ENCODE measurements at places on chromosomes 5 and 9. TPM values are rescaled to one million over a fixed set of nuclear protein-coding genes. Genes with fewer than 3 reads are reported as not detected.

GRCh38 chr9:20506099-20506900 is 116.0 kb downstream of the MLLT3 start:
- no peak overlapping the region for H3K4me3 ChIP-seq
- peaks cover 7% of the 10 kb centered on the region for H3K4me1 ChIP-seq
- DNase-seq = no peak
- no peak overlapping the region for H3K27ac ChIP-seq
- no peaks in the 10 kb centered on the region for H3K27me3 ChIP-seq
- no peaks in the 10 kb centered on the region for H3K36me3 ChIP-seq

- no peaks in the 10 kb centered on the region for H3K36me3 ChIP-seq
- no peaks in the 10 kb centered on the region for H3K4me1 ChIP-seq
- no peak overlapping the region for H3K27ac ChIP-seq
- H3K4me3 ChIP-seq = no peak overlapping the region
These were observed 103.6 kb upstream of the IER5L start for GRCh38 chr9:129281506-129282145.

The CERCAM gene
- total RNA-seq = 1.9 TPM

DNA sequence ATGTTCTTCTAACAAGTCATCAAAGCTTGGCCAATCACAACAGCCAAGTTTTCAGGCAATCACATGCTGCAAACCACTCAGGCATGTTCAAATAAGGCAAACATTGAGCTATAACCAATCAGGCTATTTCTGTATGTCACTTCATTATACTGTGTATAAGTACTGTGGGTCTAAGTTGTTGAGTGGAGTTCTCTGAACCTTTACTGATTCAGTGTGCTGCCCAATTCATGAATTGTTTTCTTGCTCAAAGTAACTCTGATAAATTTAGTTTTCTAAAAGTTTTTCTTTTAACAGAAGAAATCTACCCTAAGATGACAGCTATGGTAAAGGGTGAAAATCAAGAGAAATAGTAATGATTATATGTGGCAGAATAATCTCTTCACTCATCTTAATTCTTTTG is 805.4 kb upstream of the NUDT12 start:
- no peaks in the 10 kb centered on the region for H3K27me3 ChIP-seq
- DNase-seq = no peak
- H3K4me3 ChIP-seq = no peak overlapping the region
- no peaks in the 10 kb centered on the region for H3K4me1 ChIP-seq
- no peak overlapping the region for H3K27ac ChIP-seq
- H3K36me3 ChIP-seq = no peaks in the 10 kb centered on the region

GRCh38 chr9:123564652-123565051 is 208.7 kb downstream of the CRB2 start:
- DNase-seq = no peak
- no peaks in the 10 kb centered on the region for H3K4me1 ChIP-seq
- H3K27ac ChIP-seq = no peak overlapping the region

The PIP5K1B gene
- 1.1 TPM for total RNA-seq

DNA sequence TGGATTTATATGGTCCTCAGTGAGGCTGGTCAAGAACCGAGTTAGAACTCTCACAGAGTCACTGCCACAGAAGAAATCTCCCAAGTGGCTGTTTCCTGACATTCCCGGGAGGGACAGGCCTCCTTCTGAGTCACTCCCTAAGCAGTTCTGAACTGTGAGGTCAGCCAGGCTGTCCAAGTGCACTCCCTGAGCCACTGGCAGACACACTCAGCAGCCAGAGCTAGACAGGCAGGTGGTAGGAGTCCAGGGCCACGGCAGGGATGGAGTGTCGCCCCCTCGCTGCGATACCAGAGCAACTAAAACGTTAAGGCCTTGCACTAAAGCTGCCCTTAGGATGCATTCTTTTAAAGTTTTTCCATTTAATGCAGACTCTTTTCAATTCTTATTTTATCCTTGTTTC is 3.4 kb downstream of the IL4 start:
- peaks cover 11% of the 10 kb centered on the region for H3K4me1 ChIP-seq
- H3K36me3 ChIP-seq = no peaks in the 10 kb centered on the region
- H3K4me3 ChIP-seq = no peak overlapping the region
- no peaks in the 10 kb centered on the region for H3K27me3 ChIP-seq

The ABO gene
- 0.06 TPM for total RNA-seq

DNA sequence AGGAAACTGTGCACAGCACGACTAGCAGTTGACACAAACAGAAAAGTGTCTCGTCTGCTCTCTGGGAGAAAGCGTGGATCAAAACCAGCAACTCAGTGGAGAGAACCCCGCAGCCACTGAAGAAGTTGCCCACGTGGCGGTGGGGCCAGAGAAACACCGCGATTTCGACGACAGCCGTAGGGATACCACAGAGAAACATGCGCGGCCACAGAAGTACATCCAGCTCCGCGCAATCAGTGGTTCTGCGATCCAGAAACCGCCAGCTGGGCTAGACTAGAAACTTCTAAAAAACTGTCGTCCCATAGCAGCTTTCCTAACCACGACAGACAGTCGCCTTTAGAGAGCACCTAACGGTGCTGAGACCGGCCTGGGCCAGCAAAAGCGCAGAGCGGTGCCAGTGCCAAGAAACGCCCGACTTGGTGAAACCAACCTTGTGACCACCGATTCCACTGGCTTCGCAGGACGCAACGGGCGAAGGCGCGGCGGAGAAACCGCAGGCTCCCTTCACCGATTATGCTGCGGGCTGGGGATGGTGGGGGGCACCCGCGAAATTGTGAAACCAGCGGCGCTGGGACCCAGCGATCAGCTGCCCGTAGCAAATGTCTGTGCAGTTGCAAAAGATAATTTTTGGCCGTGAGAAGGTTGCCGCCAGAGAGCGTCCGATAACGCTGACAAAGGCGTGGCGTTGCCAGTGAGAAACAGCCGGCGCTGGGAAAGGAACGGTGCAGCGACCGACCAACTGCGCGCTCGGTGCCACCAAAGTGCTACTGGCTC is 2.7 kb upstream of the ANXA2R start:
- no peaks in the 10 kb centered on the region for H3K36me3 ChIP-seq
- DNase-seq = peak; percentile 50
- peaks cover 8% of the 10 kb centered on the region for H3K4me1 ChIP-seq
- peak overlapping the region; percentile 82 for H3K4me3 ChIP-seq

The SETX gene
- total RNA-seq = 63.9 TPM

DNA sequence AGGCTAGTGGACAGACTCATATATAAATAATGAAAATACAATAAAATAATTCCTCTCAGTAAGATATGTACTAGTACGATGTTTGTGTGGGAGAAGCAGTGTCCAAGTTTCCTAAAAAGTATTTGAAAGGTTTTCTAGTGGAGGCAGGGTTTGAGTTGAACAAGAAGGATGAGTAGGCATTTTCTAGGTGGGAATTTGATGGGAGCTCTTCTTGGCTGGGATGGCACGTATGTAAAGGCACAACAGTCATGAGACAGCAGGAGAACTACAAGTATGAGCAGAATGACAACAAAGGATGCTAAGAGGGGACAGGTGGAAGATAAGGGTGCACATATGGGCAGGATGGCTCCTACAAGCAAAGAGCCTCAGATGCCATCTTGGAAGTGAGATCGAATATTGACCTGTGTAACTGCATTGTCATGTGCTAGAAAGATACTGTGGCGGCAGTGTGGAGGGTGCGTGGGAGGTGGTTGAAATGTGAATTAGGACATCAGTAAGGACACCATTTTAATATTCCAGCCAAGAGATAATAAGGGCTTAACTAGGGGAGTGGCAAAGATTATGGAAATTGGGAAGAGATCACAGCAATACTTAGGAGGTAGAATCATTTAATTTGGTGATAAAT is 135.8 kb downstream of the RPS23 start:
- no peaks in the 10 kb centered on the region for H3K27me3 ChIP-seq
- peaks cover 11% of the 10 kb centered on the region for H3K36me3 ChIP-seq
- no peak overlapping the region for H3K27ac ChIP-seq
- no peaks in the 10 kb centered on the region for H3K4me1 ChIP-seq
- no peak overlapping the region for H3K4me3 ChIP-seq
- DNase-seq = no peak

DNA sequence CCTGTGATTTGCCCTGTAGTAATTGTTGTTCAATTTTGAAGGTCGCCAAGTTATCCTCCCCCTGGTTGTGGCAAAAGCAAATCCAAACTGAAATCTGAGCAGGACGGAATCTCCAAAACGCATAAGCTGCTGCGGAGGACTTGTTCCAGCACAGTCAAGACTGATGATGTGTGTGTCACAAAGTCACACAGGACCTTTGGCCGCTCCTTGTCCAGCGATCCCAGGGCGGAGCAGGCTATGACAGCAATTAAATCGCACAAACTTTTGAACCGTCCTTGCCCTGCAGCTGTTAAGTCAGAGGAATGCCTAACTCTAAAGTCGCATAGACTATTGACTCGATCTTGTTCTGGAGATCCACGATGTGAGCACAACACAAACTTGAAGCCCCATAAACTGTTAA is 128.4 kb downstream of the PARP8 start:
- no peaks in the 10 kb centered on the region for H3K4me1 ChIP-seq
- H3K4me3 ChIP-seq = no peak overlapping the region
- DNase-seq = no peak
- H3K27ac ChIP-seq = no peak overlapping the region

DNA sequence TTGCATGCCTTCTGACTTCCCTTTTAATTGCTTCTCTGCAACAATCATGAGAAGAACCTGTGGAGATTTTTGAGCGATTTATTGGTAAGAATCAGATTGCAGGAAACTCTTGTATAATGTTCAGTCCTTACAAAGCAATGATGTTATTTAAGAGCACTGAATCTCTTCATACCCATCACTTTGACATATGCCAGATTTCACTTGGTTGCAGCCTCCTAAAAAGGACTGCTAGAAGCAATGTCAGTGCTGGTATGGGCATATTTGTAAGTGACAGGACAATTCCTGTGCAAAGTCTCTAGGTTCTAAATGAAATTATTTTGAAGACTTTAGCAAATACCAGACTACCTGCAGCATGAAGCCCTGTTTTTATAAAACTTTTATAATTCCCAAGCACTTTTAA is 2272.7 kb upstream of the WWC1 start:
- H3K4me3 ChIP-seq = no peak overlapping the region
- no peaks in the 10 kb centered on the region for H3K27me3 ChIP-seq
- no peak overlapping the region for H3K27ac ChIP-seq
- no peak for DNase-seq
- no peaks in the 10 kb centered on the region for H3K36me3 ChIP-seq

DNA sequence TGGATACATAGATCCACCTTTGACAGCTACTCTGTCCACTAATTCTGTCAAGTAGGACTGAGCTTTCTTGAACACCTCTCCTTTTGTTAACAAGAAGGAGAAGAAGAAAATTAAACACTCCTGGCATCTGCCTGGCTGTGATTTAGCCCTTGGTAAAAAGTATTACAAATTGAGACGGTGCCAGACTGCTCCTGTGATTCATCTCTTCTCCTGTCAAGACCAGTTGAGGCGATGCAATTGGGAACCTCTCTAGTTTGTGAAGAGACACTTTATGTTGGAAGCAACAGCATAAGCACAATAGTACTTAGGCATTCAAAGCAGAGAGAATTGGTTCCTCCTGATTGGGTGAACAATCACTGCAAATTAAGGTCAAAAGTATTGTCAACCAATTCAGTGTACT is 72.7 kb downstream of the GHR start:
- H3K27me3 ChIP-seq = no peaks in the 10 kb centered on the region
- no peaks in the 10 kb centered on the region for H3K36me3 ChIP-seq
- no peaks in the 10 kb centered on the region for H3K4me1 ChIP-seq
- H3K4me3 ChIP-seq = no peak overlapping the region
- DNase-seq = no peak

DNA sequence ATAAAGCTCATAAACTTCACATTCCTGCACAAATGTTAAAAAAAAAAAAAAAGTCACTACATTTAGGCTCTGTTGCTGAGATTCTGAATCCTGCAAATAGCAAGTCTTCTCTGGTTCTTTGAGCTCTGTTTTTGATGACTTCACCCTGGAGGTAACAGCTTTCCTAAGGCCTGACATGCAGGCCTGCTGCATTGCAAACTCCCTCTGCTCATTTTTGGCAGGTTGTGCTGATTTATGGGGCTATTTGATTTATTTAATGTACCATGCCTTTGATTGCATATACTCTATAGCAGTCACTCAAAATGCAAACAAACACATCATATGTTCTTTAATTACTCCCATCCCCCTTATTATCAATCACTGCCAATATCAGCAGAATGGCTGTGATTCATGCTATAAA is 416.1 kb upstream of the IZUMO3 start:
- no peaks in the 10 kb centered on the region for H3K4me1 ChIP-seq
- H3K27ac ChIP-seq = no peak overlapping the region
- no peaks in the 10 kb centered on the region for H3K27me3 ChIP-seq
- H3K36me3 ChIP-seq = no peaks in the 10 kb centered on the region

DNA sequence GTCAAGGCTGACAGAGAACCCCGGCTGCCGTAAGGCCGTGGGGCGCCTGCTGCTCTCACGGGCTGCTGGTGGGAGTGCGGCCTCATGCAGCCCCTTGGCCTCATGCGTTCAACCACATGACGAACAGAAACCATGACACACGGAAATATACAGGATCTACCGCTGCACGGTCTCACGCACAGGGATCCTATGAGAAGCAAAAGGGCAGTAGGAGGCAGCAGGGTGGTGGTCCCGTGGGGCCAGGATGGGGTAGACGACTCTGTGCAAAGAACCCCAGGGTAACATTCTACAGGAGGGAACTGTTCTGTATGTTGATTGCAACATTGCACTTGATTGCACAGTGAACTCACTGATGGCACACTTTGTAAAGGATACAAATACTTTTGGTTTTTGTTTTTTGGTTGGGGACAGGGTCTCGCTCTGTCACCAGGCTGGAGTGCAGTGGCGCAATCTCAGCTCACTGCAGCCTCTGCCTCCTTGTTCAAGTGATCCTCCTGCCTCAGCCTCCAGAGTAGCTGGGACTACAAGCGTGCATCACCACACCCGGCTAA is 51.6 kb downstream of the NACC2 start:
- DNase-seq = no peak
- H3K4me1 ChIP-seq = no peaks in the 10 kb centered on the region
- H3K27me3 ChIP-seq = no peaks in the 10 kb centered on the region
- H3K36me3 ChIP-seq = peaks cover 2% of the 10 kb centered on the region
- H3K4me3 ChIP-seq = no peak overlapping the region
- H3K27ac ChIP-seq = no peak overlapping the region

The STC2 gene
- total RNA-seq = 1.1 TPM

The CPLANE1 gene
- total RNA-seq = 6.7 TPM

GRCh38 chr5:67003935-67004729 is 192.5 kb downstream of the CD180 start:
- no peaks in the 10 kb centered on the region for H3K27me3 ChIP-seq
- no peaks in the 10 kb centered on the region for H3K36me3 ChIP-seq
- H3K27ac ChIP-seq = peak overlapping the region; percentile 81
- H3K4me1 ChIP-seq = peaks cover 18% of the 10 kb centered on the region
- DNase-seq = peak; percentile 87

The TAF1L gene
- not detected for total RNA-seq

DNA sequence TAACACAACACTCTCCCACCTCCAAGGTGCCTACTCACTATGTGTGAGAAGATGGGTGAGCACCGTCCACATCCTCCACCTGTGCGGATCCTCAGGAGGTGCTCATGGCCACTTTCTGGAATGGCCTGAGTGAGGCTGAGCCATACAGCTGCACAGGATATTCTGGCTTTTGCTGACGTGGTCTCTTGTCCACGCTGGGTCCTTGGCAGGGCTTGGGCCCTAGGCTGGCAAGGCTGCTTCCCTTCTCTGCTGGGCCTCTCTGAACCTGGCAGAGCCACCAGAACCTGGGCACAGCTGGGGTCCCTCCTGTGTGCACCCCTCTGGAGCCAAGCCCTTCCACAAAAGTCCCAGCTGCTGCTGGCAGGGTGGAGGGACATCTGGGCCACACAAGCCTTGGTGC is 56.4 kb upstream of the IER5L start:
- no peaks in the 10 kb centered on the region for H3K27me3 ChIP-seq
- no peak overlapping the region for H3K27ac ChIP-seq
- no peak for DNase-seq
- H3K4me3 ChIP-seq = no peak overlapping the region
- no peaks in the 10 kb centered on the region for H3K36me3 ChIP-seq
- H3K4me1 ChIP-seq = peaks cover 17% of the 10 kb centered on the region
